ENCODE measurements at places on chromosomes 4 and X.

DNA sequence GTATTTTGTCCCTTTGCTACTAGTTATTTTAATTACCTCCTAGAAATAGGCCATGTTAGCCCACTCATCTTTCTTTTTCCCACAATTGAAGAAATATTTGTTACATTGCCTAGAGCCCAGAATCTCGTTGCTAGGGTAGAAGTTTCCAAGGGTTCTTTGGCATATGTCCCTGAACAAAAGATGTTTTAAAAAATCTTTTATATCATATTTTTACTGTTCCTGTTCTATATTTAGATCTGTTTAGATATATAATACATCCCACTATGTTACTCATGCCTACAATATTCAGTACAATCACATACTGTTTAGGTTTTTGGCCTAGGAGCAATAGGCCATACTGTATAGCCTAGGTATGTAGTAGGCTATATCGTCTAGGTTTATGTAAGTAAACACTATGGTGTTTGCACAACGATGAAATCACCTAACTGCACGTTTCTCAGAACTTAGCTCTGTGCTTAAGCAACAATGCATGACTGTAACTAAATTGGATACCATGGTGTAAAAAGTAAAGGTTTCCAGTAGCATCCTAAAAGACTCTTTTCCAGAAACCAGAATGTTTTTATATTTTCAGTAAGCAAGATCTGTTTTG lies 236.0 kb upstream of the SLIT2 start:
- no peak for DNase-seq

- DNase-seq = no peak
These were observed 187.5 kb upstream of the ETNPPL start for GRCh38 chr4:108950158-108950915.

GRCh38 chr4:171947400-171947799 lies 134.2 kb downstream of the GALNTL6 start:
- DNase-seq = no peak

GRCh38 chrX:140022482-140022881 lies 57.2 kb upstream of the CXorf66 start:
- no peak for DNase-seq

DNA sequence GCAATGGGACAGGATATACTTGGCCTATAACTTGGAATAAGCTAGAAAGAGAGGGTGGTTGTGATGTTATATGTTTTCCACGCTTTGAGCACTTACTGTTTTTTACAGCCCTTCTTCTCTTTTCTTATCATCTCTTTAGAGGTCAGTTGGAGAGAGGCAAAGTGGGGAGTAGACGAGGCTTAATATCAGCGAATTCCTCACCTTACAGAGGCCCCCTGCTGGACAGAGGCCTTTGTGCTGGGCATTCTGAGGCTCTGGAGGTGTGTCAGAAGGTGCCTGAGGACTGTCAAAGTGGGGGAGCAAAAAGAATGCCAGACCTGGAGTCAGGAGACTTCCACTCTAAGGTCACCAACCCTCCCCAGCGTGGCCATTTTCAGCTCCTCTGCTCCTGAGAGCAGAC lies 42.5 kb downstream of the MAMLD1 start:
- no peak for DNase-seq

- DNase-seq = no peak
These were observed 123.4 kb downstream of the HMX1 start for GRCh38 chr4:8748236-8748575.

GRCh38 chr4:114997576-114998247 lies 115.7 kb downstream of the NDST4 start:
- DNase-seq = no peak

GRCh38 chrX:2336181-2336580 lies 164.6 kb downstream of the DHRSX start:
- no peak for DNase-seq

- DNase-seq = no peak
These were observed 1606.4 kb upstream of the TENM3 start for GRCh38 chr4:180636696-180637404.

DNA sequence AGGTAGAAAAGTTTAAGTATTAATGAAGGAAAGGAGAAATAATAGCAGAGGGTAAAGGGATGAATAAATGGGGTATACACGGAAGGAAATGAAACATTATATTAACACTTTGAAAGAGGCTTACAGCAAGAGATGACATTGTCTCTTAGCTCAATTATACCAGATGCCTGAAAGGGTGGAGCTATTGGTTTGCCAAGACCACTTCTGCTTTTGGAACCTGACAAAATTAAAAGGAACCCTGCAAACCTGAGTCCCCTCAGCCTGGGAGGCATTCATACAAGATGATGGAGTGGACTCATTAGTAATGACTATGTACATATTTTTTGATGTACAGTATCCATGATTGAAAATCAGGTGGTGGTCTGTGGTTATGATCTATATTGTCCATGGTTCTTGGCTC lies 45.1 kb upstream of the HPF1 start:
- DNase-seq = no peak

DNA sequence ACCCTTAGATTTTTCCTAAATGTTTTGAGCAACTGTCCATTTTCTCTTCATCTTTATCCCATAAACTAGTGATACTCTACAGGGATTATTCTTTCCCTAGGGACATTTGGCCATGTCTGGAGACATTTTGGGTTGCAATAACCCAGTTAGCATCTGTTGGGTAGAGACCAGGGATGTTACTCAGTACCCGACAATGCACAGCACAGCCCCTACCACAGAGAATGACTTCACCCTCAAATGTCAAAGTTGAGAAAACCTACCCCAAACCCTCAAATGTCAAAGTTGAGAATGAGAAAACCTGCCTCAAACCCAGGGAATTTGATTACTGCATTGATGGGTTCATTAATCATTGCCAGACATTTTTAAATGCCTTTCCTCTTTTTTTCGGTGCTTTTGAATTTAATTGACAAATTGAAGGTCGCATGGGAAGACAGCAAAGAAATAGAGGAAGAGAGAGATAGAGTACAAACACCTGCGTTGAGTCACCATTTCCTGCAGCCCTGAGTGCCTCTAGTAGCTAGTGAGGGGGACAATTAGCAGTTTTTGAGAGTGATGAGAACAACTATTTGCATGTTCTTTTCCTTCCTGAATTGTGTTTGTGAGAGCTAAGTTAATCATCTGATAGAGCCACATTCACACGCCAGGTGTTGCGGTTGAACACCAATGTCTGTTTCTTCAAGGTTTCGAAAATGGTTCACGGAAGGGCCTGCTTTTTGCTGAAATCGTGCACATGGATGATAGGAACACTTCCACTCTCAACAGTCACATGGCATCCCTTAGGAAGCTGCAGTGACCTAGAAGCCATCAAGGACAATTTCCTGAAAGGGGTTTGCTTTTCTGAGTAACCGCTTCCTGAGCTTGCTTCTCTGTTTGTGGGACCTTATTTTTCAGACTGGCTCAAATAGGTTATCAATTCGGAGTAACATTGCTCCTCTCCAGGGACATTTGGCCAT lies 203.9 kb upstream of the VCX3A start:
- DNase-seq = no peak

- no peak for DNase-seq
These were observed 467.0 kb downstream of the PPARGC1A start for GRCh38 chr4:23422878-23423277.

GRCh38 chrX:154462396-154462795 lies 4.3 kb downstream of the PLXNA3 start:
- DNase-seq = no peak

DNA sequence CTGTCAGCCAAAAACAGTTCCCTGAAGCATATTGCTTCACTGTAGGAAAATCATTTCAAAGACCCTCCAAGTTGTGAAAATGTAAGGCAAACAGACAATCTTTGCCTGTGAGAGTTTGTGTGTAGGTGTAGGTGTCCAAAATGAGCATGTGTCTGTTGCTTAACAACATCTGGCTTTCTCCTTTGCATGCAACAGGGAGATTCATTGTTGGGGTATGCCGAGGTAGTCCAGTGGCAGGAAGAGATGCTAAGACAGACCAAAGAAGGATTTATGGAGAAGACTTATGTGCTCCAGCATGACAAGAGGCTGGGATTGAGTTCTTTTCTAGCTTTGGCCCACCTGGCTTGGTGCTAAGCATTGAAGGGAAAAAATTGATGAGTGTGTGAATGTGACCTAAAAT lies 29.8 kb upstream of the SMAD1 start:
- no peak for DNase-seq

DNA sequence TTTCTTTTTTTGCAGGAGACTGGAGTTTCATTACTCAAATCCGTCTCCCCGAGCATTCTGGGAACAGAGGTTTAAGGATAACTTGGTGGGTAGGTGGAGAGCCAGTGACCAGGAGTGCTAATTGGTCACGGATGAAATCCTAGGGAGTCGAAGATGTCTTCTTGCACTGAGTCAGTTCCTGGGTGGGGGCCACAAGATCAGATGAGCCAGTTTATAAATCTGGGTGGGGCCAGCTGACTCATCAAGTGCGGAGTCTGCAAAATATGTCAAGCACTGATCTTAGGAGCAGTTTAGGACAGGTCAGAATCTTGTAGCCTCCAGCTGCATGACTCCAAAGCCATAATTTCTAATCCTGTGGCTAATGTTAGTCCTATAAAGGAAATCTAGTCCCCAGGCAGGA lies 741.3 kb downstream of the PCDH7 start:
- no peak for DNase-seq

DNA sequence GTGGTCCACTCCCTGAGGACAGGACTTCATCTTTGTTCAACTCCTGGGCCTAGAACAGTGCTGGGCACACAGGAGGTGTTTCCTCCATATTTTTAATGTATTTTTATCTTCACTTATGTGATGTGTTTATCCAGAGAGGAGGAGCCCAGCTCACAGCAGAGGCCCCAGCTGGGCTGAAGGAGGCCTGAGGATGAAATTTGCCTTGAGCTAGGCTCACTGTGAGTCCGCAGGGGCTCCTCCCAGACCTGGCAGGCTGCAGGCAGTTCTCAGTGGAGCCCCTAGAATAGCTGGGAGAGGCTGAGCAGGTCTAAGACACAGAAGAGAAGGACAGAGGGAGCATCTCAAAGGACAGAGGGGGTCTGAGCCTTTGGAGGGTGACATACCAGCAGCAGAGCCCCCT lies 26.8 kb downstream of the C4orf50 start:
- no peak for DNase-seq

GRCh38 chr4:19686456-19686855 lies 565.2 kb upstream of the SLIT2 start:
- no peak for DNase-seq

GRCh38 chr4:71711985-71712348 lies 71.9 kb downstream of the GC start:
- DNase-seq = no peak

DNA sequence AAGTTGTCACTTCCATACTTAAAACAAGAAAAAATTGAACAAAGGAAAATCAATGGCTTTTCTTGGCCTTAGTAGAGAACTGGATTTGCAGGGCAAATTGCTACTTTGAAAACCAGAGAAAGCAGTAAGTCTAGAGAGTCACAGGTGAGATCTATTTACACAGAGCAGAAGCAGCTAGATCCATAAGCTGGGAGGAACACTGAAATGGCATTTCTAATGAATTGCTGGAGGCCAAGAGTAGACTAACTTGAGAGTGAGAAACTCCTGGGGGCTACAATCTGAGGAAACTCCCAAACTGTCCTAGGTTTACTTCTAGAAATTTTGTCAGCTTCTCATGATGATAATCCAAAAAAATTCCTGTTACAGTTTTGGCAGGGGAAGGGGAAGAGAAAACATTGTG lies 133.3 kb downstream of the SPCS3 start:
- DNase-seq = no peak

GRCh38 chr4:28754376-28754775 lies 1893.7 kb downstream of the STIM2 start:
- no peak for DNase-seq

DNA sequence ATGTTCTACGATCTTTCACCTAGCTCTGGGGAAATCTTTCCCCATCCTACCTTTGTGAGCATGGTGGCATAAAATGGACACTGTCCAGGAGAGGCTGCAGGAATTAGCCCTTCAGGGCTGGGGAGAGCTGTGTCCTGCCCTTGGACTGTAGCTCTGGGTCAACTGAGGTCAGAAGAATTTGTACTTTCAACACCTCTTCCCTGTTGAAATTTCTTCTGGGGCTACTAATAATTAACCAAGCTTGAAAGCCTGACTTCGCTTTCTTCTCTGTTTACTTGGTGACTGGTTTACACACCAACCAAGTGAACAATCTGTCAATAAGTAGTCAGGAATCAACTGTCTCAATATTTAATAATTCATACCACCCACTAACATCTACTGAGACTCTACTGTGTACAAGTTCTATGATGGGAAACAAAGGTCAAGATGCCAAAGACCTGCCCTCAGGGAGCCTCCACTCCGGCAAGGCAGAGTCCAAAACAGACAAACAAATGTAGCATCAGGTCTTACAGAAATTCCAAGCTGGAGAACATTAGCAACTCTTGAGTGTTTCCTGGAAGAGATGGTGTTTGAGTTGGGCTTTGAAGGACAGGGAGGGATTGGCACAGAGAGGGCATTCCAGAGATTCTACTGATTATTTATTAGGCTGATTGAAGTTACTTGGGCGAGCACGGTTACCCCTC lies 113.1 kb downstream of the ENPP6 start:
- DNase-seq = no peak

GRCh38 chr4:98745366-98745765 lies 87.0 kb upstream of the TSPAN5 start:
- no peak for DNase-seq

- no peak for DNase-seq
These were observed 3.0 kb upstream of the SLC2A9 start for GRCh38 chr4:10024303-10024702.

GRCh38 chrX:386239-386767 lies 404 bp downstream of the PPP2R3B start:
- no peak for DNase-seq

GRCh38 chr4:151859641-151860040 lies 98.8 kb upstream of the GATB start:
- DNase-seq = no peak

Data from stimulated activated CD4-positive, alpha-beta T cell treated with anti-CD3 and anti-CD28 coated beads, Interleukin-1b, Interleukin-23, amount 100 ng/mL, for 1 hour (primary cell).